ENCODE measurements at places on chromosomes 3 and 15.

- DNase-seq: no peak
These were observed 3.3 kb downstream of the VPS8 start for GRCh38 chr3:184815046-184815930.

DNA sequence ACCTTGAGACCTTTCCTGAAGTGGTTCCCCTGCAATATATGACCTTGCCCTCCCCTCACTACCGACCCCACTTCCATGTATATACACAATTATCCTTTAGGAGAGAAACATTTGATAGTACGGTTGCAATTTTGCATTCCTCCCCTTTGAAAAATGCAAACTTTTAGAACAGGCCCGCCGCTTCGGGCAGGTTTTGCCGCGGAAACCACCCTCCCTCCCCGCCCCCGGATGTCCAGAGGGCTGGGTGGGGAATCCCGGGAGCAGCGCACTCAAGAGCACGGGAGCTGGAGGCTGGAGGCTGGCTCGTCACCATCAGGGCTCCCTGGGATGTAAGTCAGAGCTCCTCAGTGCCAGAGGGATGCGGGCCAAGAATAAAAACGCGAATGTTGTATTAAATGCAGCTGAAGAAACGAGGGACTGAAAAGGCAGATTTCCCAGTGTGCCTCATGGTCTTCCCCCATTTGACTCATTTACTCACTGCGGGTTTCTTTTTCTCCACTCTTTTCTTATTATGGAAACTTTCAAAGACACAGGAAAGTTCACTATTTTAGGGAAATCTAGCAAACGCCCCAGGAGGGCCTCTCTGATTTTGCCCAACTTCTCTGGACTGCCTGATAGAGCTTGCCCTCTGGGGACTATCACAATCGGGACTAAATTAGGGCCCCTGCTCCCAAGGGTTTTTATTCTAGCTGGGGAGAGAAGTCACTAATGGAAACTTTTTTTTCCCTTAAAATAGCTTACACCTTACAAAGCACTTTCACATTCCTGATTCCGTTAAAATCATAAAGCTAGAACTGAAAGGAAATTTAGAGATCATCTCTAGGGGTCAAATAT lies 2.9 kb upstream of the USP3 start:
- DNase-seq: no peak

GRCh38 chr15:60074181-60074885 lies 70.2 kb downstream of the FOXB1 start:
- DNase-seq: no peak

- DNase-seq: no peak
These were observed 85.3 kb downstream of the C3orf38 start for GRCh38 chr3:88235102-88235501.

DNA sequence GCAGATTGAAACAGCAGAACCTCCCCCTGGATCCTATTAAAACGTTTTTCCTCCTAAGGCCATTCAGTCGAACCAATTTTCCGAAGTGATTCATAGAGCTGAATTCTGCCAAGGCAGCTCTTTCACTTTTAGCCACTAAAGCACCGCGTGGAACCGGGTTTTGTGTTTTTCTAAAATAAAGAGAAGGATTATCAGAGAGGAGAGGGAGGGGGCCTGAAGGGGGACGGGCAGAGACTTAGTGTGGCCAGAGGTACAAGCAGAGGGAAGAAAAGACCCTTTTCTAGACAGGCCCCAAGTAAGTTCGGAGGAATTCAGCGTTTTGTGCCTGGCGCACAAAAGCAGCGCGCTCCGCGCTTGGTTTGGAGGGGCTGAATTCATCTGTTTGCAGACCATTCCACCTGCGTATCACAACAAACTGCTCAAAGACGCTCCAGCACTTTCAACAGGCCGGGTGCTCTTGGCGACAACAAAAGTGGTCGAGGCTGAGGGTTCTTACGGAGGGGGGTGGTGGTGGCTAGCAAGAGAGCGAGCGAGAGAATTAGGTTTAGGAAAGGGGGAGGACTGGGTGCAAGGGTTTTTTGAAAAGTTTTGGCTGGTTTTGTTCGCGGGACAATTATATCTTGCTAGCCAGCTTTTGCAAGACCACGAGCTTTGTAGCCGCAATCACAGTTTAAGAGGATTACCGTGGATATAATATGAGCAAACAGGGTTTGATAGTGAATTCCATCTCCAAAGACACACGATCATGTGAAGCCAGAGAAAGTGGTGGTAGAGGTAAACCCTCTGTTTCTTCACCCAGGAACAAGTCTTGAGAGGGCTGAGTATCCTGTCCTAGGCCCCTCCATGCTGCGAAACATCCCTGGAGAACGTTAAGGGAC lies 1.2 kb upstream of the FEZF2 start:
- no peak for DNase-seq

DNA sequence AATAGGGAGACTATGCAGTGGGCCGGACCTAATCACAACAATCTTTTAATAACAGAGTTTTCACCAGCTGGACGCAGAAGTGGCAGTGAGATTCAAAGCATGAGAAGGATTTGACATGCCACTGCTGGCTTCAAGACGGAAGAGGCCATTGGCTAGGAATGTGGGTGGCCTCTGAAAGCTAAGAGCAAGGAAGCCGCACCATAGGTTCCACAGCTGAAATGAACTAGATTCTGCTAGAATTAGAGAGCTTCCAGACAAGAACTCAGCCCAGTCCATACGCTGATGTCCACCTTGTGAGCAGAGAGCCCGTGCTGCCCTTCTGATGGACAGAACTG lies 6.9 kb upstream of the NCBP2 start:
- DNase-seq: no peak

DNA sequence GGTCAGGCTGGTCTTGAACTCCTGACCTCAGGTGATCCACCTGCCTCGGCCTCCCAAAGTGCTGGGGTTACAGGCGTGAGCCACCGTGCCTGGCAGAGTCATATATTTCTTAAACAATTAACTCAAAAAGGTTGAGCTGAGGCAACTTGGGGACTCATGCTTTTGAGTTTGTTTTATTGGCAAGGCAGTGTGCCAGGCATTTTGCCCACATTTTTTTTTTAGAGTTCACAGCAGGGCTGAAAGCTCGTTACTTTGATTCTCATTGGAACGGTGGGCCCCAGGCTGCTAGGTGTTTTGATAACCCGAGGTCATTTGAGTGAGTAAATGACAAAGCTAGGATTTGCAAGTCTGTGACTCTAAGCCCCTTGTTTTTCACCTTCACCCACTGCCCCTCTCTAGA lies 76.2 kb downstream of the CCK start:
- no peak for DNase-seq

DNA sequence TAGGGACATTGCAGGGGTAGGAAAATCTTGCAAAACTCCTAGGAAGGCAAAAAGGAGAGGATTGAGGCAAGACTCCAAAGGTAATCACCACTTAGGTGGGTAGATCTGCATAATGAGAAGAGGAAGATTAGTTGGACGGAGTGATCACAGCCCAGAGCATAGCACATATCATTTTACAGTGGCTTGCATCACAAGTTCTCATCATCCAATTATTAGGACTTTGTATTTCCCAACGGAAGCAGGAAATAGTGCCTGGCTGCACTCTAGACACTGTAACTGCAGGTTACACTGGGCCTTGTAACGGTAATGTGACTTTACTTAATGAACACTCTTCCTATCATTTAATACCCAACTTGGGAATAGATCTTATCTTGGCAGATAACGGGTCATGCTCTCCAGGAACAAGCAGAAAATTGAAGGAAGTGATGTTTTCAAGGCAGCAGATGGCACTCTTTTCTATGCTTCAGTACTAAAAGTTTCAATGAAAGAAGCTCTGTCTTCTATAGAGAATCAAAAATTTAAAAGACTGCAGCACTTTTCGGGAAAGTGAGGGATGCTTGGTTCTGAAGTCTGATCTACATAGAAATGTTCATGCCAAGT lies 101.9 kb upstream of the KCNMB2 start:
- no peak for DNase-seq

GRCh38 chr15:45842151-45842550 lies 207.3 kb downstream of the SQOR start:
- DNase-seq: no peak

DNA sequence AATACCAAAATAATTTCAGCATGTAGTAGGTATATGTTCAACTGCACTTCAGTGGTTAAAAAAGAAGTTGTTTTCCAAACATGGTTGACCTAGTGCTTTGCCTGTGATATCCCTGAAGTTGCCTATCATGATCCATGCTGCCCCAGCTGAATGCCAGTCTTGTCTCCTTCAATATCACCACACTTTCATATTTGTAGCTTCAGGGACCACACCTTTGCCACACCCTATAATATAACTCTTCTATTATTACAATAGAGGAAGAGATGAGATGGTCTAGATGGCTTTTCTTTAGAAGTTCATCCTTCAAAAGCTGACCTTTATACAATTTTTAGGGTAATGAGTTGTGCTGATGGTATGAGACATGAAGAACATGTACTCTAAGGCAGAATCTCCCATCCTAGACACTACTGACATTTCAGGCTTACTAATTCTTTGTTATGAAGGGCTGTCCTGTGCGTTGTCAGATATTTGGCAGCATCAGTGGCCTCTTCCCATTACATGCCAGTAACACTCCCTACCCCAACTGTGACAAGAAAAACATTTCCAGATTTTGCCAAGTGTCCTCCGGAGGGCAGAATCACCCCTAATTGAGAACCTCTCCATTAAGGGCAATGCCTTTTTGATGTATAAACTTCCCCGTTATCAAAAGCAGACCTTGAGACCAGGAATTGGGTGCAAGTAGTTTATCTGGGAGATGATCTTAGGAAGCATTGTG lies 76.2 kb upstream of the PLCL2 start:
- no peak for DNase-seq

DNA sequence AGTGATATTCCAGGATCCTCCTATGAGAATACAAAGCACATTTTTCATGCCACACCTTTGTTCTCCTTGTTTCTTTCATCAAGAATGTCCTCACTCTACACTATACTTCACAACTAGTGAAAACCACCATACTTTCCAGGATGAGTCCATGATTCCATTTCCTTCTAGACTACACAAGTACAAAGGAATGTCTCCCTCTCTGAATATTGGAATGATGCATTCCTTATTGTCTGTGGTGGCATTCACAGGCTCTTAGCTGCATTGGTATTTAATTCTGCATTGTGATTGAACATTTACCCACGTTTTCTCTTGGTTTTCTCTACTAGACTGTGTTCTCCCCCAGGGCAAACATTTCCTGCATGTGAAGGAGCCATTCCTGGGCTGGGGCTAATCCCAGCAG lies 217.5 kb downstream of the RAP2B start:
- no peak for DNase-seq

DNA sequence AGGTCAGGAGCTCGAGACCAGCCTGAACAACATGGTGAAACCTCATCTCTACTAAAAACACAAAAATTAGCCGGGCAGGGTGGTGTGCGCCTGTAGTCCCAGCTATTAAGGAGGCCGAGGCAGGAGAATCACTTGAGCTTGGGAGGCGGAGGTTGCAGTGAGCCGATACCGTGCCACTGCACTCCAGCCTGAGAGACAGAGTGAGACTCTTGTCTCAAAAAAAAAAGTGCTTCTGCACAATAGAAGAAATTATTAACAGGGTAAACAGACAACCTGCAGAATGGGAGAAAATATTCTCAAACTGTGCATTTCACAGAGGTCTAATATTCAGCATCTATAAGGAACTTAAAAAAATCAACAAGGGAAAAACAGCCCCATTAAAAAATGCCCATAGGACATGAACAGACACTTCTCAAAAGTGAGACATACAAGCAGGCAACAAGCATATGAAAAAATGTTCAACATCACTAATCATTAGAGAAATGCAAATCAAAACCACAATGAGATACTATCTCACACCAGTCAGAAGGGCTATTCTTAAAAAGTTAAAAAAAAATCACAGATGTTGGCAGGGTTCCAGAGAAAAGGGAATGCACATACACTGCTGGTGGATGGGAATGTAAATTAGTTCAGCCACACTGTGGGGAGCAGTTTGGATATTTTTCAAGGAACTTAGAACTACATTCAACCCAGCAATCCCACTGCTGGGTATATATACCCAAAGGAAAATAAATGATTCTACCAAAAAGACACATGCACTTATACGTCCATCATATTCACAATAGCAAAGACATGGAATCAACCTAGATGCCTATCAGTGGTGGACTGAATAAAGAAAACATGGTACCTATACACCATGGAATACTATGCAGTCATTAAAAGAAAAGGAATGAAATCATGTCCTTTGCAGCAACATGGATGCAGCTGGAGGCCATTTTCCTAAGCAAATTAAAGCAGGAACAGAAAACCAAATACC lies 75.5 kb downstream of the MSL2 start:
- no peak for DNase-seq

DNA sequence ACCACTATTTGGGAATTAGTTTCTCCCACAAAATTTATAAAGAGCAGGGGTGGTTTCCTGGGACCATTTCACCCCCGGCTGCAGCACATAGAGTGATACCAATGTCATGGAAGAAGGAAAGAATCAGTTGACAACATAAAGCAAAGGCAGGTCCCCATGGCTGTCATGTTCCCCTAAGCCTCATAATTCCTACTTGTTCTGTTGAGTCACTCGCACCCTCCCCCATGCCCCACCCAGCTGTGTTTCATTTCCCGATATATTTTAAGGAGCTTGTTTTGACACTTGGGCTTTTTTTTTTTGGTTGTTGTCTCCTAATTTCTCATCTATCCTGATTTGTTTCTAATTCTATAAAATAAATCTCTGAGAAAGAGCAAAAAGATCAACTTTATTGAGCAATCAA lies 24.9 kb downstream of the ERC2 start:
- DNase-seq: no peak

DNA sequence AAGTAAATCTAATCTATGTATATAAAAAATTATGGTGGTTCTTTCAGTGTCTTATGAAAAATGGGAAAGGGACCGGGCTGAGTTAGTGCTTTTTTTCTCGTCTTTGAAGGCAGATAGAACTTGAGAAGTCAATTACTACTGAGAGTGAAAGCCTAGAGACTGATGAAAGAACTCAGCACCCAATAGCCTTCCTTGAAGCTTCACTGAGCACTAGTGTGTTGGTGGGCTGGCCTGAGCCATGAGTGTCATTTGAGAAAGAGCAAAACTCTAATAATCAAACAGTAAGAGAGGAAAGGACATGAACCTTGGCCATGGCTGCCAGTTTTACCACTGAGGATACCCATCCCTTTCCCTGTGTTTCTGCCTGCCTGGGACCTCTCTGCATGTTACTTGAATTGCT lies 428.3 kb upstream of the RASGRP1 start:
- no peak for DNase-seq

- DNase-seq: no peak
These were observed 55.9 kb downstream of the EOMES start for GRCh38 chr3:27666272-27666671.

DNA sequence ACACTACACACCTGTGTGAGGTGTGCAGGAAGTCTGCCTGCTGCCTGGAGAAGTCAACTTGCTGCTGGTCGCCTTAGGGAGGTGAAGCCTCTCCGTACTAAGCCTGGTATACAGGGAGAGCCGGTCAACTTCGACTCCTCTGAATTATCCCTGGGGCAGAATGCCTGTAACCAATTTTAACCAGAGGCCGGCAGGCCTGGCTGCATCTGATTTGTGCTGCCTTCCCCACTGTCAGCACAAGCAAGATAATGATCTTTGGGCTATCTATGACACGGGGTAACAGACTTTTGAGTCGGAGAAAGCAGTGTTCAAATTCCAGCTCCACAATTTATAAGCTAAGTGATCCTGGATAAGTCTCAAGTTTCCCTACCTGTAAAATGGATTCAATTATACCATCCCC lies 42.3 kb downstream of the MAGEF1 start:
- DNase-seq: no peak

GRCh38 chr3:184710870-184711492 lies 883 bp downstream of the MAGEF1 start:
- DNase-seq: peak; percentile 77

- DNase-seq: no peak
These were observed 22.9 kb upstream of the TRA2B start for GRCh38 chr3:185960522-185961288.

Data from GM10248 (cell line).